ENCODE measurements at places on chromosomes 11 and 22.

DNA sequence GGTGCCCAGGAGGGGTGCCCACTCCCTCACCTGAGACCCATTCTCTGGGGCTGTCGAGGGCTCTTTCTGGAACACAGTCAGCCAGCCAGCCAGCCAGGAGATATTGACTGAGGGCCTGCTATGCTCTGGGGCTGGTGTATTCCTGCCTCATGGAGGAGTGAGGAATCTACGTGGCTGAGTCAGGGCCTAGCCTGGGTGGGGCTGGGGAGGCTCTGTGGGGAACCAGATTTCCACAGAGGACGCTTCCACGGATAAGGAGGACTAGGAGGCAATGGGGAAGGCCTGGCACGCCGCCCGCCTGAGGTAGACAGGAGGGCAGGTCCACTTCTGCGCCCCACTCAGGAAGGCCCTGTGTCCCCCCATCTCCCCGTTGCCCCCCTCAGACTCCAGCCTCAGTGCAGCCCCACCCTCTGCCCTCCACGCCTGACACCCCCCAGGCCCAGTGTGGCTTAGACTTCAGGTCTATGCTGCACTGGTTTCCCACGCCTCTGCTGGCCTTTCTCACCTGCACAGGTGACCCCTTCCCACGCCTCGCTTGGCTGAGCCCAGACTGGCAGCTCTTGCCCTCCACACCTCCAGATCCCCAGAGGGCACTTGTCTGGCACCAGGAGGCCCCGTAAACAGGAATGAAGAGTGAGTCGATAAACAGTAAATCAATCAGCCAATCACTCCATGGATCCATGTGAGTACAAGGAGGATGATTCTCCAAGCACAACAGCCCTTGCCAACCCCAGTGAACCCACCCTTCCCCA is 37.5 kb downstream of the MACROD1 start:
- no peak for DNase-seq

- no peak for DNase-seq
These were observed 12.0 kb upstream of the CAT start for GRCh38 chr11:34426766-34427185.

- DNase-seq, result peak; percentile 59
These were observed 10.4 kb downstream of the SPATA19 start for GRCh38 chr11:133834682-133835592.

GRCh38 chr11:59173080-59173963 is 1.4 kb downstream of the DTX4 start:
- no peak for DNase-seq

GRCh38 chr11:114819028-114819427 is 140.7 kb downstream of the NXPE2 start:
- no peak for DNase-seq

- no peak for DNase-seq
These were observed 98.7 kb upstream of the SORL1-AS1 start for GRCh38 chr11:121551463-121551862.

- DNase-seq, result peak; percentile 75
These were observed 603 bp downstream of the ESRRA start for GRCh38 chr11:64305691-64306562.

- DNase-seq, result no peak
These were observed 744.7 kb downstream of the KCNA4 start for GRCh38 chr11:29272019-29272654.

- DNase-seq, result no peak
These were observed 1.9 kb upstream of the ANO5 start for GRCh38 chr11:22190827-22191463.

DNA sequence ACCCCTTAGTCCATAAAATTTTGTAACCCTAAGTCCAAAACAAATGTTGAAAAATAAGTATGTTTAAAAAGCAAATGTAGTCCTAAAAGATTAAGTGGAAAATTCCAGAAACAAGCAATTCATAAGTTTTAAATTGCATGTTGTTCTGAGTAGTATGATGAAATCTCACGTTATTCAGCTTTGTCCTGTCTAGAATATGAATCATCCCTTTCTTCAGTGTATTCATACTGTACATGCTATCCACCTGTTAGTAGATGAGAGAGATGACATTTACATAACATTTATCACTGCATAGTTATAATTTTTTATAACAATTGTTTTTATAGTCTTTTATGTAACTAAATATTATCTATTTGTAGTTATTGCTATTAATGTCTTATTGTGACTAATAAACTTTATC is 622.3 kb upstream of the CHORDC1 start:
- DNase-seq, result no peak

GRCh38 chr11:65860278-65861164 is at the start of gene MUS81:
Gene MUS81, plus strand, starts transcription at chr11:65860433. Its CDS starts 321 bp downstream, at chr11:65860754.
- peak; percentile 95 for DNase-seq

- no peak for DNase-seq
These were observed 17.7 kb downstream of the CTNND1 start for GRCh38 chr11:57779276-57779675.

GRCh38 chr11:15275141-15275540 is 160.4 kb downstream of the INSC start:
- DNase-seq, result no peak
